ENCODE measurements at places on chromosomes 12 and 14. TPM values are rescaled to one million over a fixed set of nuclear protein-coding genes. Genes with fewer than 3 reads are reported as not detected.

DNA sequence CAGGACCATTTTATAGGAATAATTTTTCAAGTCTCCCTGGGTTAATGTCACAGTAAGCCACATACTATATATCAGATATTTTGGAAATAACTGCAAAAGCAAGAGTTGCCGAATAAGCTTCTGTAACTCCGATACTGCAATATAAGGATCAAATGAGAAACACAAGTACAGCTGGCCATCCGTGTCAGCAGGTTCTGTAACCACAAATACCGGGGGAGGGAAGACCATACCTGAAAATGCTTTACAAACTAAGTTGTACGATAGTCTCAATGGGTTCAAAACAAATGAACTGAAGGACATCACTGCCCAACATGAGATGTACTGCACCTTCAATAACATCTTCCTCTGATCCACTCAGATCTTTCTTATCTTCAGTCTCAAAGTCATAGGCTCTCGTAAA lies 1.8 kb downstream of the SYCP3 start:
- no peak for DNase-seq

DNA sequence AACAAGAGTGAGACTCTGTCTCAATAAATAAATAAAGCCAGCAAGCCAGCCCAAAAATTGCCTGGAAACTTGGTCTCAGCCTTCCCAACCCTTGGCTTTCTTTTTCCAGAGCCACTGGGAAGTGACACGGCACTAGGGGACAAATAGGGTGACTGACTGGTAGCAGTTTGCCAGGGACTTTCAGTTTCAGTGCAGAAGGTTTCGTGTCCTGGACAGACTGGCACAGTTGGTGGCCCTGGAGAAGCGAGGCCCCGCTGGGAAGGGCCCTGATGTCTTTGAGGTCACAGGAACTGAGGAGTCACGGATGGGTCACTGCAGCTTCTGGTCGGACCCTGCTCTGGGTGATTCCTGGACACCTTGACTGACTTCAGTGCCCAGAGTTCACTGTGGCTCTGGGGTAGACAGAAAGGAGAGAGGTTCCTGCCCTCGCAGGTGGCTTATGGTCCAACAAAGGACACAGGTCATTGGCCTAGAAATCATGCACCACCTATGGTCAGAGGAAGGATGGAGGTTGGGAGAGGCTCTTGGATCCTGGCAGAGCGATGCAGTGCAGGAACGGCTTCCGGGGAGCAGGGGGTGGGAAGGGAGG lies 2.7 kb downstream of the LRRC43 start:
- no peak for DNase-seq

The CLEC9A gene
- polyA plus RNA-seq: 2.5 TPM

GRCh38 chr12:100564905-100565467 lies 8.5 kb upstream of the GAS2L3 start:
- DNase-seq: no peak

GRCh38 chr12:48997719-48998496 lies 1.3 kb downstream of the DDN start:
- DNase-seq: peak; percentile 52

The CACNA1C gene
- polyA plus RNA-seq: 5.9 TPM

The TCL1B gene
- polyA plus RNA-seq: 0.03 TPM

The GLIPR1L2 gene
- 1.3 TPM for polyA plus RNA-seq

GRCh38 chr14:48771717-48772116 lies 814.5 kb downstream of the RPS29 start:
- DNase-seq: peak; percentile 3

The GPRC5D gene
- 2.4 TPM for polyA plus RNA-seq

DNA sequence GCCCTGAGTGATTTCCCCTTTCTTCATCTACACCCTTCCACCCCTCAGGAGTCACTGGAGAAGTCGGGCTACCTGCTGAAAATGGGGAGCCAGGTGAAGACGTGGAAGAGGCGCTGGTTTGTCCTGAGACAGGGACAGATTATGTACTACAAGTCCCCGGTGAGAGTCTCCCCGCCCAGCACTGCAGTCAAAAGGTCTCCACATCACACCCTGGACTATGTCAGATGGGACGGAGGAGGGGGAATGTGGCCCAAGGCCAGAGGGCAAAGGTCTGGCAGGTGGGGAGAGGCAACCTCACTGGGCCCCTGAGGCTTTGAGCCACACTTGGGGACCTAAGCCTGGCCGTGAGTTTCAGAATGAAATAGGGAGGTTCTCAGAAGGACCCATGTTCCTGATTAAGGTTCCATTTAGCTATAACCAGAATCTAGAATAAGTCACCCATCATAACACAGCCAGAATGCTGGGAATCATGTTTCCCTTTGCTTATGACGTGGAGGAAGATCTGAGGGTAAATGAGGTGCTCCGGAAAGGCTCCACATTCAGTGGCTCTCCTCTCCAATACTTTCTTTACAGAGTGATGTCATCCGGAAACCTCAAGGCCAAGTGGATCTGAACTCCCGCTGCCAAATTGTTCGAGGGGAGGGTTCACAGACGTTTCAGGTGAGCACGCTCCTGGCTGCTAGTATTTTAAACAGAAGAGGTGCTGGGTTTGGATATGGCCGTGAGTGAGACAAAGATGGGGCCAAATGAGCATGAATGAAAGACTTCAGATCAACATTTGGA lies 26.6 kb downstream of the PIGH start:
- DNase-seq: peak; percentile 55

The TPI1 gene
- 564 TPM for polyA plus RNA-seq

GRCh38 chr12:12779529-12779928 lies 5.9 kb upstream of the APOLD1 start:
- peak; percentile 58 for DNase-seq

DNA sequence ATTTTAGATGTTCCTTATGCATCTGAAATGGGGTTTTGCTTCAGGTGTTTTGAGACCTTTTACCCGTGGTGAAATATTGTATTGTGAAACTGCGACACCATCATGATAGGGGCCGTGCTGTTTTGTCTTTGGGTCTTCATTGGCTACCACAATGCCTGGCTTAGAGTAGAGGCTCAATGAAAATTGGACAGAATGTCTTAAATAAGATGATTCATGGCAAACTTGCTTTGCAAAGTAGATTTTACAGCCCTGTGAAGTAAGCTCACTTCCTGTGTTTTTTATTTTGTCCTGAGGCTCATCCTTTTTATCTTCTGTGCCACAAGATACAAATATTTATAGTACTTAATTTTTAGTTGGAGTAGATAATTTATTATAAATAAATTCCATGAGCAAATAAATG lies 111.3 kb upstream of the FRMD6 start:
- no peak for DNase-seq

DNA sequence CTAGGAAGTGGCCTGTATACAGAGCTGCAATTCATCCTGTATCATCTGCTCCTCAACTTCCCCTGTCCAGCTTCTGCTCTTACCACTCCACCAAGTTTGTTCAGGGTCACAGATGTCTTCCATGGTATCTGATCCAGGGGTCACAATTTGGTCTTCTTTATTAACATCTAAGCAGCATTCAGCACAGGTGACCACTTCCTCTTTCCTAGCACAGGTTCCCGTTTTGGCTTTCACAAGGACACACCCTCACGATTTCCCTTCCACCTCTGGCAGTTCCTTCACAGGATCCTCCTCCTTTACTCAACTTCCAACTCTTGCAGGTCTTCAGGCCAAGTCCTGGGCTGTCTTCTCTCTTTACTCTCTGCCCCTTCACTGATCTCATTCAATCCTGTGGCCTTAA lies 93.6 kb downstream of the TTC7B start:
- no peak for DNase-seq

- DNase-seq: no peak
Observed at GRCh38 chr12:78584695-78585094, 279.9 kb upstream of the SYT1 start.

The KRT78 gene
- not detected for polyA plus RNA-seq

The PLEKHG7 gene
- 0.54 TPM for polyA plus RNA-seq

The TRAF3 gene
- 16.3 TPM for polyA plus RNA-seq

GRCh38 chr14:91953170-91953985 lies 5.9 kb upstream of the FBLN5 start:
- peak; percentile 65 for DNase-seq

- no peak for DNase-seq
Observed at GRCh38 chr14:56720703-56721460, 89.4 kb downstream of the OTX2 start.

GRCh38 chr12:124716208-124717130 lies 147.2 kb downstream of the SCARB1 start:
- DNase-seq: no peak

GRCh38 chr14:103161054-103161397 lies 37.8 kb downstream of the TNFAIP2 start:
- no peak for DNase-seq

- DNase-seq: no peak
Observed at GRCh38 chr12:38961683-38962082, 56.3 kb upstream of the CPNE8 start.

The PLA2G1B gene
- 0.79 TPM for polyA plus RNA-seq

- DNase-seq: peak; percentile 74
Observed at GRCh38 chr12:12872139-12872933, 19.0 kb upstream of the GPRC5A start.

DNA sequence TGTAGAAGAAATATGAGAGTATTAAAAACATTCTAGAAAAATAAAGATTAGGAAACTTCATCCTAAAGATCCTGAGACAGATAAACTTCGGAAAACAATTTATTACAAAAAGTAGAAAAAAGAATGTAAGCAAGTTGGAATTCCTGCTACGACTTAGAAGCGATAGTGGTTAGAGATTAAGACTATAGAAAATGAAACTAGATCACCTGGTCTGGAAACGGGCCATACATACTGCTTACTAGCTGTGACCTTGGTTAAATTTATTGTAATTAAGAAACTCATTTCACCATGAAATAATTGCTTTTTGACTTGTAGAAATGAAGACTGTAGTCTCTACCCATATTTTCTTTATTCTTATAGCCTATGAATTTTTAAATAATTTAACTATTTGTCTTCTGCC lies 614.1 kb downstream of the SLC16A7 start:
- peak; percentile 6 for DNase-seq

The MUCL1 gene
- polyA plus RNA-seq: not detected

DNA sequence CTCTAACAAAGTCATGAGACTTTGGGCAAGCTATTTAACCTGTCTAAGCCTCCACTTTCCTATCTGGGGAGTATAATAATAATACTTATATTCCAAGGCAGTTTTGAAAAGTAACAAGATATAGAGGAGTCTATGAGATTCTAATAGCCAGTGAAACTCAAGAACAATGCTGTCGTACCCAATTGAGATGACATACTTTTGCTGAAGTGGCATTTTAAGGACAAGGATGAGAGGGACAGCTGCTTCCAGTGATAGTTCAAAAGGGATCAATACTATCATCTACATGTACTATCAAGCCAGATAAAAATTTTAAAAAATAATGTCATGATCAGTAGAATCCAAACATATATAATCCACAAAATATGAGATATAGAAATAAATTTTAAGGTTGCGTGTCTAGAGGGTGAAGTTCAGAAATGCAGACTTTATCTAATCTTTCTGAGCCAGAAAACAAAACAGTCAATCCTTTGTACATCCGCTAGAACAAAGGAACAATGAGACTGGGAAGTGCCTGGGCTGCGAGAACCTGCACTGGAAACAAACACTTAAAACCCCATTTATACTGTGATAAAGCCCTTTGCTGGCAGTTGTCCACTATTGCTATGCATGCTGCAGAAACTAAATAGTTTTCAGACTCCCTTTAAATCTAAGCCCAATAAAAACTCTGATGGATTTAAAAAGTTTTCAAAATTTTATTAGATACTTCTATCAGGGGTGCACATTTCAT lies 38.6 kb downstream of the PTPRB start:
- no peak for DNase-seq

The LHX5 gene
- polyA plus RNA-seq: not detected

GRCh38 chr14:24052656-24053547 lies 1.1 kb downstream of the CARMIL3 start:
- no peak for DNase-seq

DNA sequence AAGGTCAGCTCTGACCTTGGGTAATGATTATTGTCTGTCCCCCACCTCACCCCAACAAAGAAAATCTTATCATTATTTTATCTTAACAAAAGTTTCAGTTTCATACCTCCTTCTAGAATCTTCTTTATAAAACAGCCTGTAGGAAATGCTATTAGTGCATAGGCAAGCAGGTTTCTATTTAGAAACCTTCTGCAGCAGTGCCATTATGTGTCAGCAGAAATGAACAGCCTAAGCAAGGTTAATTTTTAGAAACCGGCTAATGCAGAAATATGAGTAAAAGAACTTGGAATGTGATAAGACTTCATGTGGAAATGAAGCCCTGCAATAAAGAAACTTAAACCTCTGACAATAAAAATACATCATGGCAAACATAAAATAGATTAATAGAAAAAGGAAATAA lies 814.4 kb downstream of the FSCB start:
- DNase-seq: peak; percentile 16

The CDKN1B gene
- 85.9 TPM for polyA plus RNA-seq

DNA sequence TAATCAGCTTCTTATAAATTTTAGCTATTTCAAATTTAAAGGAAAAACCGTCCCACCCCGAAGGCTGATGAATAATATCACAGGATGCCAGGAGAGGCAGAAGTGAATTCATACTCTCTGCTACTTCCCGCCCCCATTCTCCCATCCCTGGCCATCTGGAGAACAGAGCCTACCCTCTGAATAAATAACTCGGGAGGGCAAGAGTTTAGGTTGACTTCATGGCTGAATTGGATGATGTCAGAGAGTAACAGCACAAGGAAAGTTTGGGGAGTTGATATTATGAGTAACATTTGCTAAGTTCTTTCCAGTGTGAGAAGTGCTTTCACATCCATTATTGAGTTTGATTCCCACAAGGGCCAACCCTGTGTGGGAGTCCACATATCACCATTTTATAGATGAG lies 241.6 kb downstream of the EGLN3 start:
- DNase-seq: no peak

DNA sequence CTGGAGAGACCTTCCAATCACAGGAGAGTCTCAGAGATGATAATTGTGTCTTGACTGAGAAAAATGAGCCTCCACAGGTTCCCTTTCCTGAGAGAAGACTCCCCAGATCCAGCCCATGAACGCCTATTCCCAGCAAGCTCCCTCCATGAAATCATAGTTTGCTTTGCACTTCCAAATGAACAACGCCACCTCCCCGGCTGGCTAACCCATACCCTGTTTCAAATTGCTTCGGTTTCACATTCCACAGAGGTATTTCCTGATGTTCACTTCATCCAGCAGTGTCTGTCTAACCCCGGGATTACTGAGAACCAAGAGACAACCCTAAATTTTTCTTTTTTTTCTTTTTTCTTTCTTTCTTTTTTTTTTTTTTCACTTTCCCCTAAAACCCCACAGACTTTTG lies 124.1 kb upstream of the RFLNA start:
- DNase-seq: no peak

DNA sequence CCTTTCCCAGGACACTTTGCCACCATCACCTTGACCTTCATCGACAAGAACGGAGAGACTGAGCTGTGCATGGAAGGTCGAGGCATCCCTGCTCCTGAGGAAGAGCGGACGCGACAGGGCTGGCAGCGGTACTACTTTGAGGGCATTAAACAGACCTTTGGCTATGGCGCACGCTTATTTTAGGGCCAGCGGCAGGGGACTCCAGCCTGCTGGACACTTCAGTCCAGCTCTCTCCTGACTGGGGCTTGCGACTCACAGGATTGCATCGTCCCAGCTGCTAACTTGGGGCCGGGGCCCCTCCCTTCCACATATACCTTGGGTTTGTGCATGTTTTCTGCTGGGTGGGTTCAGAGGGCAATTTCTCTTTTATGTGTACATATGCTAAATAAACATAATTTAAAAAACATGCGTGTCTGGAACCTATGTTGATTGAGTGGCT lies 11.2 kb downstream of the AHSA1 start:
- no peak for DNase-seq

GRCh38 chr12:121789233-121789781 lies 4.2 kb downstream of the RHOF start:
- no peak for DNase-seq

The TAS2R19 gene
- polyA plus RNA-seq: 0.87 TPM

GRCh38 chr12:47021298-47021697 lies 58.1 kb upstream of the PCED1B start:
- no peak for DNase-seq

GRCh38 chr14:94405486-94405885 lies 17.1 kb upstream of the SERPINA1 start:
- no peak for DNase-seq

The TAS2R8 gene
- not detected for polyA plus RNA-seq
